ENCODE measurements at places on chromosomes 4 and X.

- DNase-seq = no peak
Measured at GRCh38 chr4:105504744-105505143, 30.9 kb upstream of the PPA2 start.

DNA sequence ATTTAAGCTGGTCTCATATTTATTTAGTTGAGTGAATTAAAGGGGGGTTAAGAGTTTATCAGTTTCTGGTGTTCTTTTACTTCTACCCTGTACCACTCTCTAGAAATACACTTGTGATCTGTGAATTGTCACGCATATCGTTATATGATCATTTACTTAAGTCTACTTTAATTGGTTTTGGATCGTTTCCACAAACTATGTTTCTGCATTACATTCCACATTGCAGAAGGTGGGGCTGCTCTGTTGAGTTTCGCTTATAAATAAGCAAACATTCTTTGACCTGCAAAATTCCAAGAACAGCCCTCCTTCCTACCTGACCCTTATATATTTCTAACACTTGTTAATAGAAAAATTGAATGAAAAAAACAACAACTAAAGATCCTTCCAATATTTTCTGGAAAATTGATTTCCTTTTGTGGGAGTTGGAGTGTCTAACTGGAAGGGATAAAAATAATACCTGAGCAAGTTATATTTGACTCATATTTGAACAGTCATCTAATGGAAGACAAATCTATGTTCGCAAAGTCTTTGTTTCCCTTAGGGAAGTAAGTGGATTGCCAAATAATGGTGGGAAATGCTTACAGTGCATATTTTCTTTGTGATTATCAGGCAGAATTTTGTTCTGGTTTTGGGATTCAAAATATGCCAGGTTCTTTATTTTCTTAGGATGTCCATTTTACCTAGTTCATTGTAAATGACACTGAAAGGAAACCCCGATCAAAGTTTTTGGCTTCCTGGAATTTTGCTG is 152.7 kb downstream of the RELL1 start:
- DNase-seq = no peak

GRCh38 chr4:5503336-5503936 is 204.9 kb downstream of the EVC2 start:
- no peak for DNase-seq

DNA sequence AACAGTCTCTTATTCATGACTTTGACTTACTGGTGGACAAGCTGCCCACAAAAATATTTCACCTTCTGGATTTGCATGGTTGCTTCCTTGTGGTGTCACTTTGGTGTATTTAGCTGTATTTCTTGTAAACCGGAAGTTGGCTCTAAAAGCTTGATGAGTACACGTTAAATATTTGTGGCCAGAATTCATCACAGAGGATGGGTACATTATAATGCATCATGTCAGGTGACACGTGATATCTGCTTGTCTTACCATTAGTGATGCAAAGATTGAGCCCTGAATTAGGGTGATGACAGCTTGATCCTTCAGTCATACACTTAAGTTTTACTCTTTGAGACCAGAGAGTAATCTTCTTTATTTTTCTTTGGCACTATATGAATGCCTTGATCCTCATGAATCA is 188.3 kb upstream of the RPS6KA3 start:
- no peak for DNase-seq

DNA sequence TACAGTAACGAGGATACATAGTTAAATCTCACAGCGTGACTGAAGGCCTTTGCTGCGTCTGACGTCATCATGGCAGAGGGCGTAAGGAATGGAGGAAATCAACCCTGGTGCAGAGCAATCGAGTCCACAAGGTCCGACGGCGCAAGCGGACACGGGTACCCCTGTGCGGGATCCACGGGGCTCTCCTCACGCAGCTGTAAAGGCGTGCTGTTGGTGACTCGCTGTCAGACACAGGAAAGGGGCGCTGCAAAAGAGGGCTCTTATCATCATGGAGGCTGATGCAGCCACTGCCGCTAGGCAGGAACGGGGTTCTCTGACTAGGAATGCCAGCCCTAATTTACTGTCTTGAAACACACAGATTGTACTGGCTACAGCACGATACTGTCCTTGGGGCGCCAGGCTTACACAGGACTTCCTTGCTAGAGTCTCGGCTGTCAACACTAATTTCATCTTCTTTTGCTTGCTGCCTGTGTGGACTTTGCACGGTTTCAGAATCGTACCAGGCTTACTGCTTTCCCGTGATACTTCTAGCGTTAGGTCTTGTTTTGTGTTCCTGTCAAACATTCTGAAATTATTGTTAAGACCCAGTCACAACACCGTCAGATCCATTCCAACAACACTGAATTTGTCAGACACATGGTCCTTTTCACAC is 13.6 kb downstream of the RNF212 start:
- no peak for DNase-seq

GRCh38 chrX:123263270-123263669 is 79.2 kb downstream of the GRIA3 start:
- DNase-seq = no peak

GRCh38 chr4:18105030-18106011 is 83.8 kb upstream of the LCORL start:
- DNase-seq = no peak

- no peak for DNase-seq
Measured at GRCh38 chr4:185134307-185134869, 8.7 kb upstream of the SLC25A4 start.

- no peak for DNase-seq
Measured at GRCh38 chrX:10507181-10507580, 113.2 kb downstream of the MID1 start.

- DNase-seq = no peak
Measured at GRCh38 chrX:85244450-85245211, 840 bp downstream of the ZNF711 start.

Data from stimulated activated naive CD8-positive, alpha-beta T cell treated with anti-CD3 and anti-CD28 coated beads, Interleukin-15, Interleukin-2, amounts not matched to agents 100 U/mL and 50 U/mL, for 24 hours (primary cell).